Fibroblast of gingiva (primary cell): ENCODE measurements at places on chromosomes 13 and 19.

DNA sequence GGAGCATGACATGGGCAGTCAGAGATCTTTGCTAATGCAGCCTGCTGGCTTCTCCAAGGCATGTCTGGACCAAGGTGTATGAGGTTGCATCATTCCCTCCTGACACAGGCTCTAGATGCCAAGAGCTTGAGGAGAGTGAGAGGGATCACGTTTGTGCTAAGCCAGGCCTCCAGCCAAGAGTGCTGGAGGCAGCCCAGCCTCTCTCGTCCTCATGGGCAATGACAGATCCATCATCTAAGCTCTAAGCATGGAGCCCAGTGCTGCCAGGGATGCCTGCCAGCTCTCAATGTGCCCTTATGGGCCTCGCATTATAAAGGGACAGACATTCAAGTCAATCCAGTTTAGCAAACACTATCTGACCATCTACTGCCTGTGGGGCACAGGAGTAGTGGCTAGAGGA, 136.3 kb upstream of the VSTM2B start:
- DNase-seq, result no peak

- DNase-seq, result no peak
These were observed 68.1 kb upstream of the SLC10A2 start for GRCh38 chr13:103134271-103134670.

GRCh38 chr19:18286973-18287635, 5.7 kb upstream of the JUND start:
- DNase-seq, result no peak

- no peak for DNase-seq
These were observed 2.3 kb downstream of the ZNF726 start for GRCh38 chr19:23916991-23917390.

GRCh38 chr13:45332036-45332830, 8.8 kb downstream of the TPT1 start:
- peak; percentile 99 for DNase-seq

DNA sequence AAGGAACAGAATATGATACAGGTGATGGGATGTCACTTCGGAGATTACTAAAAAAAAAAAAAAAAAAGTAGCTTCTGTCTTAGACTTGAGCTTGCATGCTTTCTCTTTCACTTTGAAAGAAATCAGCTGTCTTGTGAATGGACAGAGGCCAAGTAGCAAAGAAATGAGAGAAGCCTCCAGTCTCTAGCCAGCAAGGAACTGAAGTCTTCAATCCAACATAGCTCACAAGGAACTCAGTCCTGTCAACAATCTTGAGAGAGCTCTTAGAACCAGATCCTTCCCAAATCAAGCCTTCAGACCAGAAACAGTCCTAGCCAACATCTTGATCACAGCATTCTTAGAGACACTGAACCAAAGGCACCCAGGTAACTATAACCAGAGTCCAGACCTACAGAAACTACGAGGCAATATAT, 7.7 kb downstream of the N4BP2L2 start:
- DNase-seq, result peak; percentile 71

DNA sequence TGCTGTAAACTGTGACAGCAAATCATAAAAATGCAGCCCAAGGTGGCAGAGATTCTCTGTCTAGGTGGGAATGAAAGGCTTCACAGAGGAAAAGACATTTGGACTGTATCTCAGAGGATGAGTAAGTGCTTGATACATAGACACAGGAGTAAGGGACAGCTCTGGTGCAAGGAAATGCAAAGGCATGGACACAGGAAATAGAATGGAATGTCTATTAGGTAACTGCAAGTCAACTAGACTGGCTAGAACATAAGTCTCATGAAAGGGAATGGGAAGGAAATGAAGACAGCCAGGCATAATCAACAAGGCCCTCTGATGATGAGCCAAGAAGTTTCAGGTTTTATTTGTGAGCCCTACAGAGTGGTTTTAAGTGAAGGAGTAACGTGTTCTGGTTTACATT, 321.7 kb downstream of the SUCLA2 start:
- DNase-seq, result peak; percentile 52

GRCh38 chr13:110238818-110239195, 68.2 kb downstream of the COL4A1 start:
- peak; percentile 68 for DNase-seq

DNA sequence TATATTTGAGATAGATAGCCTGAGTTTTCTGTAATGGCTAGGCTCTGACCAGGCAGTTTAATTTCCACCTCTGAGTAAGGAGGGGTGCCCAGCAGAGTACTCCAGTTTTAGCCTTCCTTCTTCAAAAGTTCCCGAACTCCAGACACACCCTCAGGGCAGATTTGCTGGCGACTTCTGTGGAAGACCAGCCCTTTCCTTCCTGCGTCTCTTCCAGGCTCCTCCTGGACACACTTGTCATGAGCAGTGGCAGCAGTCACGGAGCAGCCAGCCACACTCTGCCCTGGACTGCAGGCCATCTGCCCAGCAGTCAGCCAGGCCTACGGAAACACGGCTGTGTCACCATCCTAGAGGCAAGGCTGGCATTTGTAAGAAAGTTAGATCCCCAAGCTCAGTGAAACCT, 6.6 kb upstream of the FLT1 start:
- DNase-seq, result no peak

- DNase-seq, result no peak
These were observed 752.2 kb downstream of the GPC5 start for GRCh38 chr13:92150606-92151005.

DNA sequence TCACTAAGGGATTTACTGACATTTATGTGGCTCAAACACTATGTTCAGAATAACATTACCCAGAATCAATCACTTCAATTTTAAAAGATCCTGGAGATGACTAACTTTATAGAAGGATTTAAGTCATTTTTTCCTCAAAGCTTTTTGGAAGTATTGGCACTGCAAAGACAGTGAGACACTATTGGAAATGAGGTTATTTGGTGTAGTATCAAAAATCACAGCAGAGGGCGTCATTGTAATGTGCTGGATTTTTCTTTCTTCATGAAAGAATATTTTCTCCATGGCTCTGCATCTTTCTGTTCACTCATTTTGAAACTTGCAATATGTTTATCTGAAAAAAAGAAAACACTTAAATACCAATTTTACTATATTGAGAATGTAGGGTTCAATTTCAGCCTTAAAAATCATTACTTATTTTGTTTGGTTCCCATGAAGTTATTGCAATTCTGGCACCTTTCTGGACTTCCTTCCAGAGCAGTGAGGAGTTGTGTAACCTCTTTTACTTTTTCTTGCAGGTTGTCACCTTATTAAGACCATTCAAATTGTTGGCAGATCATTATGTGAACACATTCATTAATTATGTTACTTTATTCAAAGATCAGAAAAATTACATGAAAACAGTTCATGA, 3.7 kb upstream of the CSNK1A1L start:
- DNase-seq, result peak; percentile 26

- no peak for DNase-seq
These were observed 1.1 kb downstream of the LMO7 start for GRCh38 chr13:75637181-75637750.

DNA sequence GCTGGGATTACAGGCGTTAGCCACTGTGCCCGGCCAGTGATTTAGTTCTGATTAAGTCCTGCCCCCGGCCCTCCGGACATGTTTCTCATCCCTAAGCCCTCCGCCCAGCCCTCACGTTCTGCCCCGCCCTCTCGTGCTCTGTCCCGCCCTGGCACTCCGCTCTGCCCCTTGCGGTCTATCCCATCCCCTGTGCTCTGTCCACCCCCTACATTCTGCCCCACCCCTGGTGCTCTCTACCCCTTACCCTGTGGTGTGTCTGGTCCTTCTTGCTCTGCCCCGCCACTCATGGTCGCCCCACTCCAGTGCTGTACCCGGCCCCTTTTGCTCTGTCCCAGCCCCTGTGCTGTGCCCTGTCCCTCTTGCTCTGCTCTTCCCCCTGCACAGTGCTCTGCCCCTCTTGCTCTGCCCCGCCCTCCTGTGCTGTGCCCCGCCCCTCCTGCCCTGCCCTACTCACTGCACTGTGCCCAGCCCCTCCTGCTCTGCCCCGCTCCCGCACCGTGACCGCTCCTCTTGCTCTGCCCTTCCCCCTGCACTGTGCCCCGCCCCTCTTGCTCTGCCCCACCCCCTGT, 3.0 kb downstream of the GTPBP3 start:
- no peak for DNase-seq

- no peak for DNase-seq
These were observed 647.1 kb downstream of the DACH1 start for GRCh38 chr13:71219698-71220415.

GRCh38 chr13:59363313-59363712, 800.4 kb downstream of the DIAPH3 start:
- DNase-seq, result no peak

DNA sequence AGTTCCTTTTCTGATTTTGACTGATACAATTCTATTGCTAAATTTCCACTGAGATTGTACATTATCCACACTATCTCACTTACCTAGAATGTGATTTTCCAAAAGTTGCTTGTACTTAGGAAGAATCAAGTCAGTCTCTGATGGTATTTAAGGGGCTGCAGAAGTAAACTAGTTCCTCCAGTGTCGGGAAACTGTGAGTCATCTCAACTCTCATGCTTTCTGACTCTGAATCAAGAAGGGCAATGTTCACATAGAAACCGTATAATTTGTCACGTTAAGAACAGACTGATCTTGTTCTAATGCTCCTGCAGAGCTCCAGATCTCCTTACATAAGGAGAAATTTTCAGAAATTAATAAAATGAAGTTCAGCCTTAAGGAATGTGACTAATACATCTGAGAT, 369.3 kb downstream of the KLF5 start:
- peak; percentile 2 for DNase-seq

DNA sequence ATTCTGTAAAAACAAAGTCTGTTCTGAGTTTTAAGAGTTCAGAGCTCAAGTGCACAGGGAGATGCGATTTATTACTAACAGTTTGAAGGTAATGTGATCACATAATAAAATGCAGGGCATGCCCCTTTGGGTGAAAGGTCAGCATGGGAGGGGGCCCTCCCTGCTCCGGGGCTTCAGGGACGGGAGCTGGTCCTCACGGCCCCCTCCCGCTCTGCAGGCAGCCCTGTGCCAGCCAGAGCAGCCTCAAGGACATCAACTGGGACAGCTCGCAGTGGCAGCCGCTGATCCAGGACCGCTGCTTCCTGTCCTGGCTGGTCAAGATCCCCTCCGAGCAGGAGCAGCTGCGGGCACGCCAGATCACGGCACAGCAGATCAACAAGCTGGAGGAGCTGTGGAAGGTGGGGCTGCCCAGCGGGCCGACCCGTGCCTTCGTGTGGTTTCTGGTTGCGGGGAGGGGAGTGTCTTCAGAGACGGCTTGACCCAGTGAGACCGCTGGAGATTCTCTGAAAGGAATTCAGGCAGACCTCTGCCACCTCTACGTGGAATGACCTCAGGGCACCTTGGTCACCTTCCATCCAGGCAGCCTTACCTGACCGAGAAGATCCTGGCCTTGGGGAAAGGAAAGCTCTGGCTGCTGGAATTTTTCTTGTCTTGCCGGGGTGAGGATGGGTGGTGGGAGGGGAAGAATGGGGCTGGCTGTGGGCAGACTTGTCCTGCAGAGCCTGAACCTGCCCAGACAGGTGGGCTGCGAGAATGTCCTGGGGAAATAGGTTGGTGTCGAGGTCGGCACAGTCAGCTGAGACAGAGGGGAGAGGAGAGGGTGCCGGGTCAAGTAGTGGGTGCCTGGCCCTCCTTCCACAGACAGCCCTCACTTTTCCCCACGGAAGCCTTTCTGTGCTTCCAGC, 19.0 kb downstream of the UPF1 start:
- DNase-seq, result no peak

DNA sequence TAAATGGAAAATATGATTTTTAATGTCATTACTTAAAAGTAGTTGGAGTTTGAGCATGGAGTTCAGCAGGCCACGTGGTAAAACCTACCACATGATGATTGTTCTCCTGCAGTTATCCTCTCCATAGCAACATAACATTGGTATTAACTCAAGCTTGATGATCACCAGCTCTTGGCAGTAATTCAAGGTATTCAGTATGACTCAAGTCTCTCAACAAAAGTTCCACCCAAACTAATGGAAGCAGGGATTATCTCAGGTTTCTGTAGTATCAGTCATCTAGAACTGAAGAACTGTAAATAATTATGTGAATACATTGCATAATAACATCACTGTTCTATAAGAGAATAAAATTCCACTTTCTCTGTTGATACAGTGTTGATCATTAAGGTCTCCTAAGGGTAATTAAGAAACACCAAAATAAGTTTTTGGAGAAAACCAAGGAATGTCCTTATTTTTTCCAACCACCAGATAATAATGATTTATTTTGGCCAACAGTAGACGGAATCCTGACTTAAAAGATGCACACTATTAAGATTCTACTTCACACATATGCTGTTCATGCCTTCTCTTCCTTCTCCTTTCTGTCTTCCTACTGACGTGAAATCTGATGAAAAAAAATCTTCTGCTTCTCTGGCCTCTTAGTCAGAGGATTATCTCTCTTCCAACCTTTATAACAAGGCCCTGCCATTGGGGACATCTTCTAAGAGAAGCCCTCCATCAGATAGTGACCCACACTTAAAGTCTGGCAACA, 1092.3 kb downstream of the EFNB2 start:
- peak; percentile 86 for DNase-seq

DNA sequence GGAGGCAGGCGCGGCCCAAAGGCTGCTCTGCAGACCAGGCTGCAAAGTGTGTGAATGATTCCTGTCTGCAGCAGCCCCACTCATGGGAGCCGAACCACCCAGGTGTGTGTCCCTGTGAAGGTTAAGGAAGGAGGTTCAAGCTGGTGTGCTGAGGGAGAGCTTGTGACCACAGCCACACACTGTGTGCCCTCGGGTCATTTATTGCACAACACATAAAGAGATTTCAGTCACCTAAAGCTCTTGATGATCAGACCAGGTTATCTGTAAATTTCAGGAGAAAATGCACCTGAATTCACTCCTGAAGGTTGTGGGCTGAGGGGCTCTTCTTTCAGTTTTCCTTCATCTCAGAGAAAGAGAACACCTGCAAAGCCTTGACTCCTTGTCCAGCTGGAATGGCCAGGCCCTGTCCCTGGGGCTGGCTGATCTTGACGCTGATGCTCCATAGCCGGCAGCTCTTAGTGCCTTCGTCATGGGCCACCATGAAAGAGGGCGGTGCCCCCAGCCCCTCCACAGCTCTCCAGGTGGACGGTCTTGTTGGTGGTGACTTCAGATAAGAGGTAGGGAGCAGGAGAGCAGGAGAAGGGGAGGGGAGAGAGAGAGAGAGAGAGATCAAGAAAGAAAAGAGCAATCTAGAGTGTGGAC, 110.8 kb upstream of the C1QTNF9B start:
- DNase-seq, result no peak

GRCh38 chr19:33590224-33590623, 31.5 kb upstream of the CHST8 start:
- DNase-seq, result no peak
